ENCODE measurements at places on chromosomes 2 and 18.

GRCh38 chr2:200377355-200378336 is 71.2 kb downstream of the SPATS2L start:
- no peak for DNase-seq

DNA sequence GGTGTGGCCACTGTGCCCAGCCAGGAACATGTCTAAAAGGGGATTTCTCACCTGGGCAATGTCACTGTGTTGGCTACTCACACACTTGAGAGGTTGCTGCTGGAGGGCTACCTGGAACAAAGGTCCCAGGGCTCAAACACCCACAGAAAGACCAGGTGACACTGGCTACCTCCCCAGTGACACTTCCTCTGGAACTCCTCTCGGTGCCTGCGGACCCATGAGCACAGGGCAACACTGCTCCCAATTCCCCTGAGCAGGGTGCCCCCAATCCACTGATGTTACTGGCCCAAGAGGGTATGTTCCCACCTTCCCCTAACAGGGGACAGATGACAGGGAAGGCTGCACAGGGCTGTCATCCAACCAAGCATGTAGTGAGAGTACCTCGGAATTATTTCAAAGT is 5.8 kb downstream of the NPPC start:
- DNase-seq: no peak

- no peak for DNase-seq
Observed at GRCh38 chr2:69030800-69031428, 17.9 kb downstream of the ANTXR1 start.

DNA sequence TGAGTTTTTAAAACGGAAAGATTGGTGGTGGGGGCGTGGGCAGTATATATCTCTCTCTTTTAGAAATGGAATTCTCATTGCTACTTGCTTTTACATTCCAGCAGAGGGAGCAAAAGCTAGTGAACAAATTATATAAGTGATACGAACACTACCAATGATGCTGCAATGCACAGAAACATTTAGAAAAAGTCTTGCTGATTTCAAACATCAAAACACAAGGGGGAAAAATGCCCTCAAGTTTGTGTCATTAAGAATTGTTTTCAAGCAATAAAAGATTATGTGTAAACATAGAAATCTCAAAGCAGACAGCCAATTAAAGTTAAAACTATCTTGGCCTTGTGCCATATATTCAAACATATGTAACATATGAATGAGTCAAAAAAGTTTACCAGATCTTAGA is 296.3 kb upstream of the KCNJ3 start:
- no peak for DNase-seq

- no peak for DNase-seq
Observed at GRCh38 chr2:129880971-129881370, 98.5 kb upstream of the RAB6C start.

GRCh38 chr2:119480718-119481142 is 43.6 kb downstream of the SCTR start:
- DNase-seq: no peak

DNA sequence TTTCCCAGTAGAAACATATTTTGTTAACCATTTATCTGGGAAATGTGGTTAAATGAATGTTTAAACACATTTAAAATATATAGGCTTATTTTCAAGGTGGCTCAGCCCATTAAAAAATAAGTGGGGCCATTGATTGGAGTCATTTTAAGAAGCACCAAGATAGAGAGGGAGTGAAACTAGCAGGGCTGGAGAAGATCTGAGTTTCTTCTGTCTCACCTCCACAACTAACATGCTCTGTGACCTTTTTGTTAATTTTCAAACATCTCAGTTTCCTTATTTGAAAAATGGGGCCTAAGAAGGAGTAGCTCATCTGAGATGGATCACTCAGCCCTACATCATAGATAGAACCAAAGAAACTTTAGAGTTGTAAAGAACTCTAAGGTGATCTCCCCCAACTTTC is 254.8 kb downstream of the KCNS3 start:
- no peak for DNase-seq

DNA sequence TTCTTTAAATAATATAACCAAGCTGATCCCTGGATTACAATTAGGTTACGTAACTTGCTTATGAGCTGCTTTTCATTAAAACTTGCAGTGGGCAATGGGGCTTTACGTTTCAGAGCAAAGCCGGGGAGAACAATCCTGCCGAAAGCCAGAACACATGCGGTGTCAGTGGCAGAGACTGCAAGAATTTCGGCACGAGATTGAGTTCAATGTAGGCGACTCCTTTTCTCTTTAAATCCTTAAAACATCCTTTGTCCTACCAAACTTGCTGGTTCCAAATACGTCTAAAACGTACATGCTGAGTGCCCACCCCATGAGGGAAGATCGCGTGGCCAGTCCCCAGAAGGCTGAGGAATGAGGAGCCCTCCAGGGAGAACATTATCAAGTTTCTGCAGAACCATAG is 36.8 kb upstream of the NCOA1 start:
- no peak for DNase-seq

DNA sequence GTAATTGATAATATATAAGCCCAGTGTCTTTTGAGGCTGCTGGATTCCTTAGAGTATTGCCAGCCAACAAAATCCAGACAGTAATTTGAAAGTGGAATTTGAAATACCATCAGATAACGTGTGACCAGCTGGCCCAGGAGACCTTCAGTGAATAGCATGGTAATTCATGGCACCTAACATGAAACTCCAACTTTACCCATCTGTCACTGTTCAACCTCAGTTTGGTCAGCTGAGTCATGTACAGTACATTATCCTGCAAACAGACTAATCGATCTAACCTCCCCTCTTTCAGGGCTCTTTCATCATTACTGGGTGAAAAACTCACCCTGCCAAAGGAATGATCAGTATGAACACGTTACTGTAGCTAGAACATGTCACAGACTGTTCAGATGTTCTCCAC is 230.6 kb downstream of the DOK6 start:
- DNase-seq: no peak

DNA sequence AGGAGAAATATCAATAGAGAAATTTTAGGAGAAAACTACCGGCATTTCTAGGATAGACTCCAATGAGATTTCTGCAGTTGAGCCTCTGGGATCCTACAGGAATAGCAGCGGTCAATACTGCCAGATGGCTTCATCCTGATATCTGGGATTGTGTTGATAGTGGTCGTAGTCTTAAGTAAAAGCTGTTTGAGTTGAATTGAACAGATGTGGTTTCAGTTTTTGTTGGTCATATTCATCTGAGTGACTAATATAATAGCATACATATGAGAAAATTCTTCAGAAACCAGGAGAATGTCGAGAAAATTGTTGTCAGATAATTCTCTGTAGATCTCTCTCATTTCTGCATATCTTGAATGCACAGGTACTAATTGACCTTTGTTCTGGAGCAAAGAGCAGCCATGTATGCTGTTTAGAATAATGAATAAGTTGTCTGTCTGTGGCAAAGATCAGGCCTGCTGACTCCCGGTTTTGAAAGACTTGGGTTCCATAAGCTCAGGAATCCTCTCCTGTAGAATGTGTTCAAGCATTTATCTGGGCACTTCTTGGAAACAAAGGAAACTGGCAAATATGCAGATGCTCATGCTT is 288.1 kb downstream of the TMX3 start:
- no peak for DNase-seq

DNA sequence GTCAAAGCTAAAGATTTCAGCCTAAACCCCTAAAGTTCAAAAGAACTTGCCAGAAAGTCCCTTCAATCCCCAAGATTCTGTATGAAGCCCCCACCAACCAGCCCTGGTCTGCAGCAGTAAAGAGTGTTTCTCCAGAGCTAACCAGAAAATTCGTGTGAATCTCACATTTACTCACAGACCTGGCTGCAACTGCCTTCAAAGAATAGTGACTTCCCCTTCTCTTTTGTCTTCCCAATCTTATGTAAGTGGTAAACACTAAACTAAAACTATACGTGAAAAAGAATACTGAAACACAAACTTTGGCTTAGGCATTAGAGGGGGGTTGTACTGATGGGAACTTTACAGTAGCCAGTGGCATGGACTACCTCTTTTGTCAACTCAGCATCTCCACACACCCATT is 50.6 kb upstream of the SETBP1 start:
- no peak for DNase-seq

DNA sequence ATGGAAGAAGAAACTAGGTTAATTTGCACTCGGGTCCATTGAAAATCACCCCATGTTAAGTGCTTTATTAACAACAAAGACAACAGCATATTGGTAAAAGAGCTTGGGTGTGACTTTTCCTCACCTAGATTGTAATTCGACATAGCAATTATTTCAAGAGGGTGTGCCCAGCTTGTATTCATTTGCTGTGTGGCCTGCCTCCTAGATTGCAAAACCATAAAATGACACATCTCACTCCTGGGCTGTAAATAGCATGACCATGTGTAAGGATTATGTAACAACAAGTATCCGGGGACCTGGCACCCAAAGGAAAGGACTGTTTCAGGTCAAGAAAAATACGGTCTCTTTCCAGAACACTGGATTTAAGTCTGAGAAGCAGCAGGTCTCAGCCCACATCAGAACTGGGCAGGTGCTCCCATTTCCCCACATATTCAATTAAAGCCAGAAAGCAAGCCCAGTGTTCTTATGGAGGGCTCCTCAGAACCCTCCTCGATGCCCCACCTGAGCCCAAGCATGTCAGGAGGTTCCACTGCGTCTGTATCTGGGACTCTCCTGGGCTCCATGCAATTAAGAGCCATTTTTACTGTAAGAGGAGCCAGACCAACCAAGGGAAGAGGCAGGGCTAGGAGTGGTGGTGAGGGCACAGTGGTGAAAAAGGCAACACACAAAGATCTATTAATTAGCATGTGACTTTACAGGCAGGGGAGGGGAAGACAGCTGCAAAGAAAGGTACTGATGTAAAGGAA is 39.2 kb downstream of the MREG start:
- no peak for DNase-seq

DNA sequence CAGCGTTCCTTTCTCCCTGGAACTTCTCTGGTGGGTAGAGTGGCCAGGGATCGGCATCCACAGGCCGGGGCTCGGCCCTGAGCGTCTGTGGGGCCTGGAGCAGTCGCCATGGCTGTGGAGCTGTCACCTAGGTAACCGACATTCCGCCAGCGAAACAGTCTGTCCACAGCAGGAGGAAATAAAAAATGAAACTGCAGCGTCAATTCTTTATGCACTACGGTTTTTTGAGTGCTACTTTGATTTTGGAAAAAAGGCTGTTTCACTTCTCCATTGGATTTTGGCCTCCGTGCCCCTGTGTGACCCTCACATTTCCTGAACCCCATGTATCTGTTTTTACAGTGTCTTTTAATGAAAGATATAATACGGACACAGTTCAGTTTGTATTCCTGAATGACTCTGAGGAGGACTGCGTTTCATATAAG is 163.4 kb downstream of the LDLRAD4 start:
- DNase-seq: no peak

- no peak for DNase-seq
Observed at GRCh38 chr2:189502714-189503113, 61.4 kb downstream of the WDR75 start.

DNA sequence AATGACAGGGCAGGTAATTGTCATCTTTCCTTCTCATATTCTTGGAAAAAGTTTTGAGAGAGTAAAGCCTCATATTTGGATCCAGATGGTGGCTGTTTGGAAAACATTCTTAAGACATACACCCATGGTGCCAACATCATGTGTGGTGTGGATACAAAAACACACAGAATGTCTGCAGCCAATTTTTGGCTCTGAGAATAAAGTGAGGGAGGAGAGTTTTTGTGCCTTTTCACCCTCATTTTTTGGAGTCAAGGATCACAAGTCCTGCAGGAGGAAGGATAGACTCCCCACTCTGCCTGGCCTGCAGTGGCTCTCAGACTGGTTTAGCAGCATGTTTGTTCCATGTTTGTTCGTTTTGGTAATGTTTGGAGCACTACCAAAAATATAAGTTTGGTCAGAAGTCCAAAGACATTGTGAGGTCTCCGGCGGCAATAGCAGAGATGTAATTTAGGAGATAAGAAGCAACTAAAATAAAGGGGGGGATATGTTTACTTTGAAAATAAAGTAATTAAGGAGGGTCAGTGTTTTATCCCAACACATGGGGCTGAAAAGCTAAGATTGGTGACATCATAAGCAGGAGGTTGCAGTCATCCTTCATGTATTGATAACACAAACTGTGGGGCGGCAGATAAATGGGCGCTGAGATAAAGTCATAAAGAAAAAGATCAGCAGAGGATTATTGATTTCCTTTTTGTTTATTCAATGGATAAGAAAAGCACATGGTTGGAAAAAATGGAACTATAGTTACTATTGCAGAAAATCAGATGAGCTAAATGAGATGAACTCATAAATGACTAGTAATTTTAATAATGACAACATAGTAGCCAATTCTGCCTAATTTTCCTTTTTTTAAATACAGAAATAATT is 655 bp downstream of the NOSTRIN start:
- no peak for DNase-seq

DNA sequence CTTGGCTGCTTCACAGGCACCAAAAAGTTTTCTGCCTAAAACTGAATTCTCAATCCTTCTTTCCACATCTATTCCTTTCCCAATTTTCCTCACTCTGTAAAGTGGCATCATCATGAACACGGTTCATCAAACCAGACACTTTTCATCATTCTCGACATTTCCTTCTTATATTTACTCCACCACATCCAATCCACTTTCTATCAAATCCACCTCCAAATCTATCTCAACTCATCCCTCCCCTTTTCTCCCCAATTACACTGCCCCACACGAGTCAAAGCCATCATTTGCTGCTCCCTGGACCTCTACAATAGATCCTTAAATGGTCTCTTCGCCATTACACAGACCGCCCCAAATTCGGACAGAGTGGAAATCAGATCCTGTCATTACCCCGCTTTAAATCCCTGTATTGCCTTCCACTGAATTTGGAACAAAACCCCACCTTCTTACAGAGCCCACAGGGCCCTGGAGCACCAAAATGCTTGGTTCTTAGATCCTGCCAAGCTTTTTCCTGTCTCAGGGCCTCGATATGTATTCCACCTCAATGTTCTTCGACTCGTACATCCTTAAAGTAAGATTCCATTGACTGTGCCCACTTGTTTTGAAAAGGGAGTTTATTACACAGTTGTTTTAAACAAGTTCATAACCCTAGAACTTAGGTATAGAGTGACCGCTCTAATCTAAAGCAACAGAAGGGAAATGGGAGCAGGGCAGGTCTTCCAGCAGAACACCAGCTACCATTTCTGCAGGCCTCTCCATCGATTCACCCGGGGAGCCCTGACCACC is 856 bp downstream of the ACAA2 start:
- no peak for DNase-seq

DNA sequence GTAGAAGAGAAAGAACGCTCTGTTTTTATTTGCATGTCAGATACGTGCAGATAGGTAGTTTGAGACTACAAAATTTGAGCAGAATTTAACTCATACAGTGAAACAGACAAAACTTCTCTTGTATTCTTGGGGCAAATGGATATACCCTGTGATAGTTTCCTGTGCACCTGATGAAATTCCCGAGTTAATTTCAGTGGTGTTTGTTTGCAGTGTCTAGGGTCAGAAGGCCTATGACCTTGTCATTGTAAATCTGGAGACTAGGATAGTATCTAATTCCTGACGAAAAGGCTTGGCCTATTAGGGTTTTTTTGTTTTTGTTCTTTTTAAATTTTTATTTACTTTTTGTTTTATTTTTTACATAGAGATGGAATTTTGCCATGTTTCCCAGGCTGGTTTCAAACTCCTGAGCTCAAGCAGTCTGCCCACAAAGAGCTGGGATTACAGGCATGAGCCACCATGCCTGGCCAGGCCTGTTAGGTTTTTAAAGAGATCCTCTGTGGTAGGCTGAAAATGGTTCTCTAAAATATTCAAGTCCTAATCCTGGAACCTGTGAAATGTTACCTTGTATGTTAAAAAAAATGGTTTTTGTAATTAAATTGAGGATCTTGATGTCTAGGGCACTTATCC is 17.6 kb downstream of the LCLAT1 start:
- DNase-seq: no peak

Measured in stimulated activated CD8-positive, alpha-beta memory T cell treated with anti-CD3 and anti-CD28 coated beads, Interleukin-15, amount 100 ng/mL, for 24 hours (primary cell).